ENCODE measurements at places on chromosomes 12 and 14.

- no peak for DNase-seq
Observed at GRCh38 chr12:43964961-43965360, 129.1 kb downstream of the TMEM117 start.

DNA sequence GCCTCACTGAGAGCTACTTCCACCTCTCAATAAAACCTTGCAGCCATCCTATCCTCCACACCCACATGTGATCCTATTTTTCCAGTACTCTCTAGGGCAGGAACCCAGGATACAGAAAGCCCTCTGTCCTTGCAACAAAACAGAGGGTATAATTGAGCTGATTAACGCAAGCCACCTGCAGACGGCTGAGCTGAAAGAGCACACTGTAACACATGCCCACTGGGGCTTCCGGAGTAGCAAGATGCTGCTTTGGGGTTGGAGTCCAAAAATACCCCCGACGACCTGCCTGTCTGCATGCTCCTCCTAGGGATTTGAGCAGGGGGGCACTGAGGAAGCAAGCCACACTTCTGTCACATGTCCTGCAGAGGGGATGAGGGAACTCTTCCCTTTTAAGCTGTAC, 401.1 kb upstream of the FOXG1 start:
- no peak for DNase-seq

DNA sequence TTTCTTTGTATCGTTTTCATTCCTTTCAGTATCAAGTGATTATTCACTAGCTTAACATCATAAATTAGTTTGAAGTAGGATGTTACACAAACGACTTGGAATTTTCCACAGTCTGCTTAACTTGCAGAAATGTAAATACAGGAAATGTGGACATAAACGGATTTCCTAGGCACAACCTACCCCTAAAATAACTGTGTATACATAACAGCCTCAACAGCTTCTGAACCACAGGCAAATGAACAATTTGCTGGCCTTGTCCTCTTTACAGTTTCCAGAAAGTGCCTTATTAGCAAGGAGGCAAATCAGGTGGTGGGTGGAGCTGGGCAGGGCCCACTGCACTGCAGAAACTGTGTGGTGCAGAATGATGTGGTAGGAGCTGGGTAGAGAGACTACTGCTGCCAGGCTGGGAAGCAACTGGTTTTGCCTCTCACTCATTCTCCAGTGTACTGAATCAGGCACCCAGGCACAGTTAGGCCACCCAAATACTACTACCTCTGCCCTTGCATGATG, 14.1 kb downstream of the DRAM1 start:
- no peak for DNase-seq

GRCh38 chr12:92551853-92552397, 150.9 kb upstream of the PLEKHG7 start:
- DNase-seq = no peak
